NCI-H2029 (cell line): ENCODE measurements at places on chromosomes 12 and 14.

- DNase-seq = no peak
Observed at GRCh38 chr12:121080909-121081308, 41.9 kb upstream of the OASL start.

DNA sequence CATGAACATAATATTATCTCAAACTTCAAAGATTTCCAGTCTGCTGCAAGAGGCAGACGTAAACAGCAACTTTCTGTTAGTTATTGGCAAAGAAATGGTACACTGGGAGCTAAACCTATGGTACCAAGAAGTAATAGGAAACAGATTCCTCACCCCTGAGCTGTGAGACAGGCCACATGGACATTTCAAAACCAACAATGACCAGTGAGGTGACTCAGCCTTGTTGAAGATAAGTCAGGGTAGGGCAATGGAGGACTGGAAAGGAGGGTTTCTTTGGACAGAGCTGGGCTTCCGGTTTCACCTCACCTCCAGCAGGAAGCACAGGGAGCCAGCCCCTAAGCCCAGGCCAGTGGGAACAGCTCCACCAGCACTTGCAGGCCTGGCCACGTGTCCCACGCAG lies 1320.5 kb downstream of the AACS start:
- no peak for DNase-seq

DNA sequence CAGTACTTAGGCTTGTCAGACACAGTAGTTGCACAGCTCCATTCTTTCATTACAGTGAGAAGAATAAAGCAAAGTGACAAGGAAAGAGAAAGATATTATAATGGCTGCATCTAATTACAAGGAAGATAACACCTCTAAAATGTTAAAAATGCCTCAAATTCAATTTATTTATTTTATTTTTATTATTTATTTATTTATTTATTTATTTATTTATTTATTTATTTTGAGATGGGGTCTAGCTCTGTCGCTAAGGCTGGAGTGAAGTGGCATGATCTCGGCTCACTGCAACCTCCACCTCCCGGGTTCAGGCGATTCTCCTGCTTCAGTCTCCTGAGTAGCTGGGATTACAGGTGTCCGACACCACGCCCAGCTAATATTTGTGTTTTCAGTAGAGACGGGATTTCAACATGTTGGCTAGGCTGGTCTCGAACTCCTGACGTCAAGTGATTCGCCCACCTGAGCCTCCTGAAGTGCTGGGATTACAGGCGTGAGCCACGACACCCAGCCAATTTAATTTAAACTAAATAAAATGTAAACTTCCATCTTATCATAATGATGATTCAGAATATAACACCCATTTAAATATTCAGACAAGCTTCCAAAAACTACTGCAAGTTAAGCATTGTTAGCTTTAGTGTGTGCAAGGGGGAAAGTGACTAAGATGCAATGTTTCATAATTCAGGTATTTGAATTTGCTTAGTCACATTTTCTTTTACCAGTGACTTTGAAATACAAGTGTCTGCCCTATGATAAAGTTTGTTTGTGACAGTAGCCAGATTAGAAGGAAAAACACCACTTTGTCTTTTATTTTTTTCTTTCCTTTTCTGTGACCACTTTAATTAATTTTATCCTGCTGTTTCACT lies 2.4 kb upstream of the CFAP54 start:
- DNase-seq = no peak

DNA sequence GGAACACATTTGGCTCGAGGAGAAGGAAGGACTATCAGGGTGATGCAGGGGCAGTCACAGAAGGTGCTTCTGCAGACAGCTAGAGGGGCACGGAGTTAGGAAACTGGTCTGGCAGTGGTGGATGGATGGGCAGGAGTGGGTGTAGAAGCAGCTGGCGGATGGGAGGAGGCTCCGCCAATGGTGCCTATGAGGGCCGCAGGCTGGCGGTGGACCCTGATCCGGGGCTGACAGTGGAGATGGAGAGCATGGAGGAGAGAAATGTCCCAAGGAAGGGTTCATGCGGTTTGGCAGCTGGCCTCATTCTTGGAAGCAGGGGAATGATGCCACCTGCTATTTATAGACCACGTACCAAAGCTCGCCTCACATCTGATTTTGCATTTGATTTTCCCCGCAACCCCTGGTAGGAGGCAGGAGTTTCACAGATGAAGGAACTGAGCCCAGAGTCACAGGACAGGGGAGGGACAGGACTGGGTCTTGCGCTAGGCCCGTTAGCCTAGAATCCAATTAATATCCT lies 237.1 kb downstream of the FOXN3 start:
- DNase-seq = no peak

GRCh38 chr14:67973436-67973835 lies 153.9 kb downstream of the RAD51B start:
- no peak for DNase-seq

- DNase-seq = no peak
Observed at GRCh38 chr12:1924996-1925683, 6.7 kb upstream of the CACNA2D4 start.
